SW 1271 (cell line): ENCODE measurements at places on chromosomes 11 and 22.

GRCh38 chr22:30598986-30599385 lies 7.3 kb upstream of the PES1 start:
- no peak for DNase-seq

- DNase-seq: no peak
Measured at GRCh38 chr11:27677108-27677507, 23.1 kb downstream of the BDNF start.

DNA sequence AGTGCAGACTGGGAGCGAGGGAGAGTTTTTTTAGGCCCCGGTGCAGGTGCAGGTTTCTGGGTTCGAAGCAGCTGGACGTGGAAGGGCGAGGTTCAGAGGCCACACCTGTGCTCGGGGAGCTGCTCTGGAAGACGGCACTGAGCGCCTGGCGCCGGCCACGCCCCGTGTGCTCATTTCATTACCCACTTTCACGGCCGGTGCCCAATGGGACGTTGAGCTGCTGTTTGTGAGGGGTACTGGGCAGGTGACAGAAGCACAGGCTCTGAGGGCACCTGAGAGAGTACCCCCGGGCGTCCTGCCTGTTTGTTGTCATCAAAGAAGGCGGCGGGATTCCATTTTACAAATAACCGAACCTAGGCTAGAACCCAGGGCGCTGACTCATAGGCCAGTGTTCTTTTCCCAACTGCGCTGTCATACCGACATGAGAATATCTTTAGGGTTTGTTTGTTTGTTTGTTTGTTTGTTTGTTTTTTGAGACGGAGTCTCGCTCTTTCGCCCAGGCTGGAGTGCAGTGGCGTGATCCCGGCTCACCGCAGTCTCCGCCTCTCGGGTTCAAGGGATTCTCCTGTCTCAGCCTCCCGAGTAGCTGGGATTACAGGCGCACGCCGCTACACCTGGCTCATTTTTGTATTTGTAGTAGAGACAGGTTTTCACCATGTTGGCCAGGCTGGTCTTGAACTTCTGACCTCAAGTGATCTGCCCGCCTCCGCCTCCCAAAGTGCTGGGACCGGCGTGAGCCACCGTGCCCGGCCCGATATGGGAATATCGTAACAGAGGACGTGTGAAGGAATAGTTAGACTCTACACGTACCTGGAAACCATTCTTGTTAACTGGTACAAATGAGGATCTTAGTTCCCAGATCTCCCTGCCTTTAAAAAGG lies 16.6 kb upstream of the SPTBN2 start:
- DNase-seq: peak; percentile 39

DNA sequence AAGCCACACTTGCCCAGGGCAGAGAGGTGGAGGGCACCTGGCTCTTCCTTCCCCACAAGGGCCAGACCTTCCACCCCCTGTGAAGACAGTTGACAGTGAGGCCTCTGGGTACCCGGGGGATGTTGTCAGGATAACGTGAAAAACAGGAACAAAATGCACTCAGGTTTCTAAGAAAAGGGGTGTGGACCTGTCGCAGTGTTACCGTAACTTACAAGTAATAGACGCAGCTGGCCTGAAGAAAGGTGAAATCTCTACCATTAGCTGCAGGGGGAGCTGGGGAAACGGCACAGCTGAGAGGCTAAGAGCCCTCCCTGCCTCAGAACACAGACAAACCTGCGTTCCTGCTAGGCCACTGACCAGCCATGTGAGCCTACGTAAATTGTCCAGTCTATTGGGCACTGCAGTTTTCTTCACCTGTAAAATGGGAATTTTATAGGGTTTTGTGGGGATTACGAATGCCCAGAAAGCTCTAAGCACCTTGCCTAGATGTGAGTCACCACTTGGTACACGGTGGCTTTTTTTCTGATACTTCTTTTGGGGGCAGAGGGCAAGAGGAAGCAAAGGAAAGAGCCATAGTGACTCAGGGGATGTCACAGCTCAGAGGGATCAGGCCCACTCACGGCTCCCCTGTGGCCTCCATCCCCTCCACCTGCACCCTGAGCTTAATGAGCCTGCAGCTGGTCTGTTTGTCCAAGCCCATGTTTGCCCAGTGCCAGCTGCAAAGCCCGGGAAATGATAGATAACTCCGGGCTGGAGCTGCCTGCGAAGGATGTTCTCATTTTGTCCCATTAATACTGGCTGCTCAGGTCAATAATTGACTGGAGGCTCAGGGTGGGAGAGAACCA lies 18.4 kb upstream of the CABP7 start:
- no peak for DNase-seq

GRCh38 chr11:35523331-35523768 lies 2.1 kb downstream of the PAMR1 start:
- no peak for DNase-seq

DNA sequence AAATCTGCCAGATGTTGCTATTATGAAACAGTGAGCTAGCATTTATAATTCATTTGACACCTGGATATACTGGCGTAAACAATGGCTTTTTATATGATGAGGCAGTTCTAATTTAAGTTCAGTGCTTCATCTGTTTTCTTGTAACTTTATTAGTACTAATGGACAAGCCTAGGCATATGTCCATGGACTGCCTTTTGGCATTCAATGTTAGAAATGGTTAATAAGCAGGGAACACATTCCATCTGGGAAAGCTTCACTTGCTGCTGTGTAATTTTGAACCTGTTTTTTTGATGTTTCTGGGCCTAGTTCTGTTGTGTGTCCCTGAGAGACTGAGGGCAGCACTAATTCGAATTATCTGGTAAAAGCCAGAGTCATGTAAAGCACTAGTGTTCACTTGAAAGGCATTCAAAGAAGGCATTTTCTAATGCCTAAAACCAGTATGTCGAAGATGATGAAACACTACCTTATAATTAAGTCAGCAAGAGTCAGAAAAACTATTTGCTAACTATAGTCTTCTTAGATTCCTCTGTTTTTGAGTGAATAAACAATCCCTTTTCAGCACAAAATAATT lies 138.5 kb downstream of the SWAP70 start:
- no peak for DNase-seq

GRCh38 chr11:69088676-69089146 lies 40.0 kb downstream of the TPCN2 start:
- peak; percentile 71 for DNase-seq

- no peak for DNase-seq
Measured at GRCh38 chr11:61838501-61838900, 10.4 kb downstream of the FADS2 start.

DNA sequence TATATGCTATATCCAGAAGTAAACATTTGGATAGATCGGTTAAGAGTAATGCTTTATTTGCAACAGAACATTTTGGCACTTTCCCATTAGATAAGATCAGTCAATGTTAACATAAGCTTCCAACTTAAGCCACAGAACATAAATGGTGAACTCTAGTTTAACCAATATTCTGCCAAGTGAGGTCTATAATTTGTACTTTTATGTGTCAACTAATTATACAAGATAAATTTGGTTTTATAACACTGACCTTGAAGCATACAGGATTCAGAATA lies 23.5 kb upstream of the BLID start:
- no peak for DNase-seq

GRCh38 chr11:84236436-84236835 lies 950.3 kb upstream of the CCDC90B start:
- no peak for DNase-seq

DNA sequence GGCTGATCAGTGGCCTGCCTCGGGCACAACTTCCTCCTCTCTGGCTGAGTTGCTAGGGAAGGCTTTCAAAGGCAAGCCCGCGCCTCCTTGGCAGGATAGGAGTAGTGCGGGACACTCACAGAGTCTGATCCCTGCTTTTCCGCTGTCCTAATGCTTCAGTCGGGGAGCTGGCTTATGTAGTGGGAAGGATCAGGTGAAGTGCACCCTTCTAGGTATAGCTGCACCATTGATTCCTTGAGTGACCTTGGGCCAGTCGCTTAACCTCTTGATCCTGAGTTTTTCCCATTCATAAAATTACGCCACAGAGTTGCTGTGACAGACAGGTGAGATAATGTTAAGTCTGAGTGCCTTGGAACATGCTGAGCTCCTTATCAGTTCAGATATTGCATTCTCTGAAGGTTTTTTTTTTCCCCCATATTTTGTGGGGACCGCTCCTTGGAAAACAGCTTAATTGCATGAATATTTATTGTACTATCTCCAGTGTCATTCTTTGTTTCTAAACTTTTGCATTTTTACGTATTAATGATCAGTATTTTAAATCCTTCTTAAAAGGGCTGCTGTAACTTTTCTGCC lies 961 bp downstream of the IPO7 start:
- DNase-seq: peak; percentile 71

DNA sequence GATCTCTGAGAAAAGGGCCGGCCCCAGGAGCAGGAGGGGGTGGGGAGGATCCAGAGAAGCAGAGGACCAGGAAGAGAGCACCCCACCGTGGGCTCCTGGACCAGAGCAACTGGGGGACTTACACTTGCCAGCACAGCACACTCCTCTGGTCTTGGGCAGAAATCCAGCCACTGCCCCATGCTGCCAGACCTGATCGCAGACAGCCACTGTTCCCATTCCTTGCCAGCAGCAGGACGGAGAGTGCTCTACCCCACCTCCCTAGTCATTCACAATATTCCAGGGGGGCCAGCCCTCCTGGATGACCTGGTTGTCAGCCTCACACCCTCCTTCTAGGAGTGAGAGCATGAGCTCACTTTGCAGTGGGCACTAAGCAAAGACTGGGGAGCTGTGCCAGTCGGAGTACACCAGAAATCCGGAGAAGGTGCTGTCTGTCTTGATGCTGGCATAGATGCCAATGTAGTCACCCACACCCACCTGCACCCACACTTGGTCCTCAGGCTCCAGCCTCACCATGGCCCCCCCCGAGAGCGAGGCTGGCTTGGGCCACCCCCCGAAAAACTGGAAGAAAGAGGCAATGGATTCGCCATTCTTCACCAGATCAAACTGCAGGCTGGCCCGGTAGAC lies 1.6 kb downstream of the C1QTNF5 start:
- no peak for DNase-seq

GRCh38 chr11:71221821-71222220 lies 30.6 kb downstream of the SHANK2 start:
- no peak for DNase-seq

GRCh38 chr22:33467620-33468095 lies 409.5 kb upstream of the SYN3 start:
- no peak for DNase-seq

DNA sequence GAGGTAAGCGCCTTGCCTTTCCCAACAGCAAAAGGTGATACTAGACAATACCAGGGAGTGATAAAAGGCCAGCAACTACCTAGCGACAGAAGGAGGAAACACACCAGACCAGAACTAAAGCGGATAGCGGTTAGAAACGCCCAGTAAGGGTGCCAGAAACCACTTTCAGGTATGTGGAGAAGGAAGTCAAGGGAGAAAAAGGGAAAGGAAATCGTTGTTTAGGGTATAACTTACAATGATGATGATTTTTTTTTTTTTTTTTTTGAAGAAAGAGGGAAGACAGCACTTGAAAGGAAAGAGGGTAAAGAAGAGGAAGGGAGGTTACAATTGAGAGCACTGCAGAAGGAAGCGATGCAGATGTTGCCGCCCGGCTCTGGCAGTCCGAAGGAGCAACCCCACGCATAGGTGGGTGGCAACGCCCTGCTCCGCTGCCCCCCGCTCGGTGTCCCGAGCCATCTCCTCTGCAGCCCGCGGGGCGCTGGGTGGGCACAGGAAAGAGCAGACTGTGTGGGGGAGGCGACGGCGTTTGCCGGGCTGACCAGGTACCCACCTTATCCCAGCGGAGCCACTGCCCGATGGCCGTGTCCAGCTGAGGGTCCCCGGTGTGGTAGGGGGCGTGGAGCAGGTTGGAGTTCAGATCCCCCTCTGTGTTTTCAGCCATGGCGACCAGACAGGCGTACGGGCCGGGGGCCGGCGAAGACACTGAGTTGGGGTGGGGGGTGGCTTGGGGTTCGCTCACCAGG lies 561 bp downstream of the PGM2L1 start:
- no peak for DNase-seq
